Tracheal epithelial cell (primary cell): ENCODE measurements at places on chromosomes 3 and 15. TPM values are rescaled to one million over a fixed set of nuclear protein-coding genes. Genes with fewer than 3 reads are reported as not detected.

SCN11A gene
- under 0.01 TPM in 1 of 2 replicates, not detected in the other for total RNA-seq

CHRM5 gene
- not detected in 2 replicates for total RNA-seq

CD200R1 gene
- total RNA-seq, result 0.24 TPM in 1 of 2 replicates, not detected in the other

SKIC8 gene
- 39.9 and 50.6 TPM in 2 replicates for total RNA-seq

TM6SF1 gene
- 2.7 and 2.8 TPM in 2 replicates for total RNA-seq

KLF15 gene
- 3.2 TPM in 1 of 2 replicates, not detected in the other for total RNA-seq

SEMA5B gene
- total RNA-seq, result 0.21 and 3.4 TPM in 2 replicates

NAA80 gene
- 3.1 and 3.4 TPM in 2 replicates for total RNA-seq

RPL4 gene
- total RNA-seq, result 4,328 and 7,170 TPM in 2 replicates

MLF1 gene
- total RNA-seq, result 4.9 and 10.4 TPM in 2 replicates

BNC1 gene
- 52.1 and 69.3 TPM in 2 replicates for total RNA-seq

TARS3 gene
- total RNA-seq, result 10.9 and 15.7 TPM in 2 replicates

IL17RD gene
- 2.1 and 5.5 TPM in 2 replicates for total RNA-seq

ASB14 gene
- not detected in 2 replicates for total RNA-seq

NR1I2 gene
- not detected in 2 replicates for total RNA-seq

CCDC9B gene
- 5.3 and 36.4 TPM in 2 replicates for total RNA-seq

SLC15A2 gene
- total RNA-seq, result 0.96 and 6.2 TPM in 2 replicates

GPR62 gene
- not detected in 2 replicates for total RNA-seq

GABRR3 gene
- total RNA-seq, result not detected in 2 replicates

APOD gene
- total RNA-seq, result 3.1 and 10.4 TPM in 2 replicates

KIF15 gene
- 0.85 and 2.4 TPM in 2 replicates for total RNA-seq

IL12A gene
- 0.72 and 1.9 TPM in 2 replicates for total RNA-seq

RETNLB gene
- not detected in 2 replicates for total RNA-seq

IQSEC1 gene
- 10.1 and 13.2 TPM in 2 replicates for total RNA-seq

EXD1 gene
- total RNA-seq, result 0.21 and 0.72 TPM in 2 replicates

SLC35G2 gene
- total RNA-seq, result 5.3 and 6.2 TPM in 2 replicates

ITIH1 gene
- not detected in 2 replicates for total RNA-seq

PLXNA1 gene
- 67.2 and 82.5 TPM in 2 replicates for total RNA-seq

DISP2 gene
- under 0.01 TPM in 2 replicates for total RNA-seq
